ENCODE measurements at places on chromosomes 12 and 14.

DNA sequence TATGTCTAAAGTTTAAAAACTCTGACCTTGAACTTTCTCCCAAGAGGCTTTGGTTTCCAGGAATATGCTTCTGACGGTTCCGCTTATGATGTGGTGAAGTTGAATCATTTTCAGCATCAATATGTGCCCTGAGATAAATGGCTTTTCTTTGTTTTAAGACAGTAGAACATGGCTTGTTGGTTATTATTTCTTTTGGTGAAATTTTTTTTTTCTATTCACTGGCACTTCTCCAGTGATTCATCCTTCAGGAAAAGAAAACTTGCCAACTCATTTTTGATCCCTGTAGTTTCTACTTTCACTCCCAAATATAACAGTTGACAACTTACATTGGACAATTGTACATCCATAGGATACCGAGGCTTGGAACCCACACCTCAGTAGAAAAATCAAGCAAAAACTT, 1301.2 kb upstream of the FLRT2 start:
- DNase-seq, result no peak

DNA sequence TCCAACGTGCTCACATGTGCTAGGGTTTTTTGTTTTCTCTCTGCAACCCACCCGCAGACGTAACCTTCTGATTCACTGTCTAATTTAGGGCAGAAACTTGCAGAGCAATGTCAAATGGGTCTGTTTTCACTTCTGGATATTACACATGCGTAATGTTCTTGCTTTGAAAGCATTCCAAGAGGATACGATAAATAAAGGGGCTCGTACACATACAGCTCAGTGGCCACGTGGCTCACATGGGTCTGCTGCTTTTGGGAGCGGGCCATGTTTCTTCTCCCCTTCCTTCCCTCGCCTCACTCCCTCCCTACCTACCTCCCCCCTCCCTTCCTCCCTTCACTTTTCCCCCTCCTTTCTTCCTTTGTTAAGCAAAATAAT, 23.4 kb downstream of the CACNA1C start:
- no peak for DNase-seq

- no peak for DNase-seq
Observed at GRCh38 chr12:4867384-4867783, 42.3 kb upstream of the KCNA1 start.

DNA sequence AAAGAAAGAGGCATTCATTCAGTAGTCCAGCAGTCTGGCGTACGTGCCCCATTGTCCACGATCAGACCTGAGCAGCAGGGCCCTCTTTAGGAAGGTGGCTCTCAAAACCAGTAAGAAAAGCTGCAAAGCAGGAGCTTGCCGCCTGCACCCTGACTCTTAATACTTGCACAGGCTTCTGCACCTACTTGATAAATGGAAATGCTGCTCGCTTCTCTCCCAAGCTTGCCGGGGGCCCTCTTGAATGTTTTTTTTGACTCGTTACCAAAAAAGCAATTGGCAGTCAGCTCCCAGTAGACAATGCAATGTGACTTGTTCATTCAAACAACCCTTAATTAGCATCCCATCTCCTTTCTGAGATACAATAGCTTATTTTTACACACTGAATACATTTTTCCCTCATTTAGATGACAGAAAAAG, 27.2 kb upstream of the PTPRB start:
- DNase-seq, result no peak

DNA sequence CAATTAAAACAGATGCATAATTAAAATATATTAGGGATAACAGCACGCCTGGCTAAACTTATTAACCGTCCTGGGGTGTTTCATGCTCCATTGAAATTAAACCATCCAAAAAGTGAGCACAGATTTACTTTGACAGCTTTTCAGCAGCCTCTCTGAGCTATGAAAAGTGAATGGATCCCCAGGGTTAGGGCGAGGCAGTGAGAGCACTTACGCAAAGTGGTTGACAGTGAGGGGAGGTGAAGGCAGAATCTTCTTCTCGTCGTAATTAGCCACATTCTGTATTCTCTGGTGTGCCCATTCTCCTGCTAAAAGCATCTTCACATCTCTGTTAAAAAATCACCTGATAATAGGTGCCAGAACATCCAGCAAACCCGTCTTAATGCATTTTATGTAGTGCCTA, 1.9 kb downstream of the TMTC2 start:
- no peak for DNase-seq

DNA sequence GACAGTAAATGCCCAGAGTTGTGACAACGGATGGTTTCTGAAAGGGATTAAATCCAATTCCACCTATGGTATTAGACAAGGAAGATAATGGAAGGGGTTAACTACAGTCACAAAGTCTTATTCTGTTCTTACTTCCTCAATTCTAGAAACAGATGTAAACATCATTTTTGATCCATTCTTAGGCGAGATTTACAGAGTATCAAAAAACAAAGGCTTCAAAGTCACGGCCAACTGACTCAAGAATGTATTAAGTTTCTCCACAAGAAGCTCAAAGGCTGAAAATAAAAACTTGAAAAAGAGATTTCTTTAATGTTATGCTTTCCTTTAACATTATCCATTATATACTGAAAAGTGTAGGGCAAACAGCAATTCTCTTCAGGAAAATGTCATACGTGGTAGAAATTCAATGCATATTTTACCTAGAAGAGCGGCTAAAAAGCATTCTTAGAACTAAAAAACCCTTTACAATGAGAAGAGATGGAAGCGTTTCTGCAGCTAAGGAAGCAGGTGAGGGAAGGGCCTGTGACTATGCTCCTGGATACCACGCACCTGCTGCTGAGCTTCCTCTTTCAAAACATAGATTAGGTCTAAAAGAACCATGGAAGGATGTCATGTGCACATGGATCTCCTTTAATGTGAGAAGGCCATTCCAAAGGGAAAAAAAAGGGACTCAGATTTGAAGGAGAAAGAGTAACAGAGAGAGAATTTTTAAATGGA, 185.8 kb downstream of the STXBP6 start:
- no peak for DNase-seq

GRCh38 chr12:25767606-25768005, 190.9 kb upstream of the RASSF8 start:
- DNase-seq, result no peak

GRCh38 chr14:105076805-105077648, 11.8 kb upstream of the GPR132 start:
- no peak for DNase-seq

DNA sequence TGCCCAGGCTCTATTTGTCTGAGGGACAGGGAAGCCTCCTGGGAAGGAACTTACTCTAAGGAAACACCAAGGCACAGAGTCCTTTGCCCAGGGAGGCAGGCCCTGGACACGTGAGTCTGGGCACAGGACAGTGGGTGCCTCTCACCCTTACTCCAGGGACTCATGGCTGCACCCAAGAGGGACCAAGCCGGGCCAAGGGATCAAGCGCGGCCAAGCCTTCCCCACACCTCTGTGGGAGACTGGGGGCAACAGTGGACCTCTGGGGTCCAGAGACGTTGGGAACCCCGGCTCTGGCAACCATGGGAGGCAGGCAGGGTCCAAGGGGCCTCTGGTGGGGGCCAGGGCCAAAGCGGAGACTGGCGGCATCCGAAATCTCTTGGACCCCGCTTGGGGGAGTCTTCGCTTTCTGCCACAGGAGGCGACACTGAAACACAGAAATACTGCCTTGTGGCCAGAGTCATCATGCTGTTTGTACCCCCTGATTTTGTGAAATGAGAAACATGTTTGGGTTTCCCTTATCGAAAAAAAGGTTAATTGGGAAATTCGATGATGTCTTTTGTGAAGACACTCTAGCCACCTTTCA, 51.7 kb upstream of the BCL11B start:
- DNase-seq, result no peak

- DNase-seq, result no peak
Observed at GRCh38 chr12:63362791-63363190, 211.8 kb upstream of the AVPR1A start.

DNA sequence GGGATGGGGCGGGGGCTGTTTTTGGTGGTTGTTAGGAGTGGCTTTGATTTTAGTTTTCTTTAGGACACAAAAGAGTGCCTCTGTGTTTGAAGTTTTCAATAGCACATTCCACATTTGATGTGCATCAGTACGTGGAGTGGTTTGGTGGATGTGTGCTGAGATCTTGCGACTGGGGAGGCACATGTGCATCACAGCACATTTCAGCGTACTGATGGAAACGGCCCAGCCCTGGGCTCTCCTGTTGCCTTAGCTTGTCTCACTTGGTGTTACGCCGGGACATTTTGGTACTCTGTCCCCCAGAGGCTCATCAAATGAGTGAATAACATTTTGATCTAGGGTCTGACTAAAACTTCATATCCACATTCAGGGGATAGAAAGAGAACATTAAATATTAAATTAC, 70.5 kb downstream of the GNS start:
- no peak for DNase-seq

- no peak for DNase-seq
Observed at GRCh38 chr14:74049876-74050495, 30.8 kb downstream of the BBOF1 start.
